ENCODE measurements at places on chromosomes 16 and 17.

GRCh38 chr17:19677736-19678379, 29.3 kb downstream of the ALDH3A2 start:
- no peak for DNase-seq

DNA sequence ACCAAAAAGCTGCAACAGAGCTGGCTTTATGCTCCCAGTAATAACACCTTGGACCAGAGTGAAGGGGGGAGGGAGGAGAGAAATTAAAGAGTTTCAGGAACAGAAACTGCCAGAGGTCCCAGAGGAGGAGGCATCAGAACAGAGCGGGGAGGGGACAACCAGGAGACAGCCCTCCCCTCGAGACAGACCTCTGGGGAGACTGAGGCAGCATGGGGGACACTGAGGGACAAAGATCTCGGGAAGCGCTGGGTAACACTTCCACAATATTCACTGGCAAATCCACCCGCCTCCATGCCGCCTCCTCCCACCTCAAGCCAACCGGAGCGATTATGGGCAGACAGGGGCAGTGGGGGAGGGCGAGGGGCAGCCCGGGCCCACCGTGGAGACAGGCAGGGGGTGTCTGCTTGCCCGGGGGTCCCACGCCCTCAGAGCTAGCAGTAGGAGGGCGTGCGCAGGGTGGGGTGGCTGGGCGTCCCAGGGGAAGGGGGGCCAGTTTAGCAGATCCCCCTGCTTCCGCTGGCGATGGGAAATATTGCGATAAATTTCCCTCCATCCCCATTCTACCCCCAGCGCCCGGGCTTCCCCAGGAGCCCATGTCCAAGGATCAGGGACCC, 1.2 kb downstream of the PCGF2 start:
- DNase-seq, result no peak

GRCh38 chr17:31269036-31269577, 27.9 kb downstream of the OMG start:
- DNase-seq, result no peak

DNA sequence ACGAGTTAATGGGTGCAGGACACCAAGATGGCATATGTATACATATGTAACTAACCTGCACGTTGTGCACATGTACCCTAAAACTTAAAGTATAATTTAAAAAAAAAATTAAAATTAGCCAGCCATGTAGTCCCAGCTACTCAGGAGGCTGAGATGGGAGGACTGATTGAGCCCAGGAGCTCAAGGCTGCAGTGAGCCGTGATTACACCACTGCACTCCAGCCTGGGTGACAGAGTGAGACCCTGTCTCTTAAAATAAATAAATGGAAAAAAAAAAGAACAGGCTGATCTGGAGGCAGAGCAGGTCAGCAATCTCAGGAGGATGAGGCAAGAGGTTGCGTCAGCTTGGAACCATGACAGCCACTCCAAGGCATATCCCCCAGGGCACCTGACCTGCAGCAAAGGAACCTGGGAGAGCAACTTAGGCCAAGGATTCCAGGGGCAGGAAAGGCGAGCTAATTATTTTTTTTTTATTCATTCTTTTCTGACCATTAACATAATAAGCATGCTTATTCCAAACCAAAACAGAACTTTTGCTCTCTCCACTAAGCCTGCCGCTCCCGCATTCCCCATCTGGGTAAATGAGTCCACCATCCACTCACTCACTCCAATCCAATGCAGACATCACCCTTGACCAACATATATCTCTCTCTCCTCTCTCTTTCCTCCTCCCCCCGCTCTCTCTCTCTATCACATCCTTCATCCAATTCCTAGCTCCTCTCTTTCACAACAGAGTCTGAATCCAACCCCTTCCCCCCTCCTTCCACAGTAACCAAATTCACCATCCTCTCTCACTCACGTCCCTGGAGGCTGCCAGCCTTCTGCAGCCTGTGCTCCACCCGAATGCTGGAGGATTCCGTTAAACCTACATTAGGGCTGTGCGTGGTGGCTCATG, 47.7 kb downstream of the TK2 start:
- DNase-seq, result no peak

DNA sequence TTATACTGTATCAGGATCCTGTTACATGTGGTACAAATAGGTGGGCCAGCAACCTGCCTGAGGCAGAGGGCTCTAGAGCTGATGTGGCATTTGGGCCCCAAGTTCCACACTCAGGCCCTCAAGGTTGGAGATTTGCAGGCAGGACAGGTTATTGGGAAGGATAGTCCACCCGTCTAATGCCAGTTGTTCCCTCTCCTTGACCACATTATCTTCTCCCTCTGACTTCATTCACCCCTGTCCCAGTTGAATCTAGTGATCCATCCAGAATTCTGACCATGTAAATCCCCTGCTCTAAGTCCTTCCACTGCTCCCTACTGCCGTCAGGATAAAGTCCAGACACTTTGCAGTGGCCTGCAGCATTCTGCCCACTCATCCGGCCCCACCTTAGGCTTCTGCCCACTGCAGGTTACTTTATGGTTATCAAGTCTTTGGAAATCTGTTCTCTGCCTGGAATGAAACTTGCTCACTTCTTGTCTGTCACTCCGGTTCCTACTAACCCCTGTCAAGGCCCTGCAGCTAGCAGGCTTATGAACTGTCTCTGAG, 1.9 kb upstream of the NFATC3 start:
- DNase-seq, result no peak

DNA sequence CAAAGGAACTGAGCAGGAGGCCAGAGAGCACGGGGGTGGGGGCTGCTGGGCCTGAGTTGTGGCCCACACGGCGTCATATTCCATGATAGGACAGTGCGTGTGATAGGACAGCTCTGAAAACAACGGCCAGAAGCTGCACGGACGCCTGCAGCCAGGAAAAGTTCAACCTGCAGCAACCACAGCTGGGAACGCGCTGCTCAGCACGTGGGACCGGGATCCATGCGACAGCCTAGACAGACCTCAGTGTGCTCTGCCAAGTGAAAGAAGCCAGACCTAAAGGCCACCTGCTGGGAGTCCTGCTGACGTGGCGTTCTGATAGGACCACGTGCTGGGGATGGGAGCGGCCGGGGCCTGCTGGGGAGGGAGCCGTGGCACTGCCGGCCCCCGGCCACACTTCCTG, 21.6 kb downstream of the CTU2 start:
- DNase-seq, result no peak

DNA sequence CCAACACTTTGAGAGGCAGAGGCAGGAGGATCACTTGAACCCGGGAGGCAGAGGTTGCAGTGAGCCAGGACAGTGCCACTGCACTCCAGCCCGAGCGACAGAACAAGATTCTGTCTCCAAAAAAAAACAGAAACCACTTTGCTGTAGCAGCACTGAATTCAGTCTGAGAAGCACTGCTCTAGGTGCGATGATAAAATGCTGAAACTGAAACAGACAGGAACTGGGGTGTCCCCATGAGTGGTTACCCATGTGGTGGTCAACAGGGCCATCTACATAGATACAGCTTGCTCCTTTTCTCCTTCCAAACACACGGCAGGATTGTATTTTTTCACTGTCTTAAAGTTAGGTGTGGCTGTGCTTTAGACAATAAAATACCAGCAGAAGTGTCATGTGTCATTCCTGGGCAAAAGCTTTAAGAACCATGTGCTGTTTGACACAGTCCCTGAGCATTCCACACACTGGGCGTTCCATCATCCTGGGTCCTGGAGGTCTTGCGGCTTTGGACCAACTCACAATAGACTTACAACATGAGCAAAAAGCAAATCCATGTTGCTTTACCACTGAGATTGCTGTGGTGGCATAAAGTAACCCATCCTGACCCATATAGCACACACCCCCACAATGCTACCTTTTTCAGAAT, 11.5 kb downstream of the GAS7 start:
- DNase-seq, result no peak
